Activated CD8-positive, alpha-beta T cell treated with anti-CD3 and anti-CD28 coated beads, Interleukin-2, amount 10 ng/mL, durations not matched to agents 7 days and 5 days (primary cell): ENCODE measurements at places on chromosomes 13 and 19.

DNA sequence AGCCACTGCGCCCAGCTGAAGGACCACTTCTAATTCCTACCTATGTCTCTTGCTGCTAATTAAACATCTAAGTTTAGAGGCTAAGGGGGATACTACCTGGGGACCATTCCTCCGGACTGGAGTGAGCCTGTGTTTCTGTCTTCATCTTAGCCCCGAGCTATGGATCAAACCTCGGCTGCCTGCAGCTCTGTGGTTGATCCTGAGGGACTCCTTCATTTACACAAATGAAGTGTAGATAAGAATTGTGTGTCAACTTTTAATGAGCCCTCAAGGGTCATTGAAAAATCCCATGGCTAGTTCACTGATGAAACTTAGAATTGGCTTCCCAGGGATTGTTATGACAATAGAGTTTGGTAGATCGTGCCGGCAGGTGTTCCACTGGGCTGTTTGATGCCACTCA lies 31.5 kb upstream of the OR10H1 start:
- DNase-seq = no peak

GRCh38 chr13:30416471-30416870 lies 5.8 kb upstream of the UBE2L5 start:
- DNase-seq = no peak

- DNase-seq = no peak
These were observed 55.4 kb upstream of the UBL3 start for GRCh38 chr13:29905845-29906244.

GRCh38 chr19:40282920-40283319 lies 2.2 kb downstream of the AKT2 start:
- no peak for DNase-seq

GRCh38 chr19:53019684-53020083 lies 6.0 kb downstream of the ERVV-1 start:
- peak; percentile 25 for DNase-seq

DNA sequence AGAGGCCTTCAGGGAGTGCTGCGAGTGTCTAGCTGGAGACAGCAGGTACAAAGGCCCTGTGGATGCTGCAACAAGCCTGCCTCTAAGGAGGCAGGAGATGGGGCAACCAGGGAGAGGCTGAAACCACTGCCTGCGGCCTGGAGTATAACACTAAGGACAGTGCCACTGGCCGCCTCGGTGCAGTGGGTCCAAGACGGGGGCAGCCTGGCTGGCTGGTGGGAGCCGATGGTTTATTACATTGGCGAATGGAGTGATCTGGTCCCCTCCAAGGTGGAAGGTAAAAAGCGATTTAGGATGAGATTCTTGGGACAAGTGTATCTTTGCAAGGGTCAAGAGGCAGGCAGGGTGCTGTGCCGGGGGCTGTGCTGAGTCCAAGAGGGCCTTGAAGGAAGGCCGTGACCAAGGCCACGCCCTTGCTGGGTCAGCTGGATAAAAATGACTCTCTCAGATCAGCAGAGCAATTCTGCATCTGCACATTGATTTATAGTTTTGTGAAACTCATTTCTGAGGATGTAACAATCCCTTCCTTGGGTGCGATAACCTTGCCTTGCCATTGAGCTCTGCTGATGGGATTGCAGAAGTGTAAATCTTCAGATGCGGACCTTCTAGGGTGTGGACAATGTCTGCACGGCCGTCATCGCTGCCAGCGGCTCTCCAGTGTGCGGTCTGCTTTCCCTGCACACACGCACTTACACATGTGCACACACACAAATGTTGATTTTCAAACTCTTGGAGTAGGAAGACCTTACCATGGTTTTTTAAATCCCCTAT lies 6.0 kb downstream of the TMEM255B start:
- no peak for DNase-seq
